Daoy (cell line): ENCODE measurements at places on chromosomes 3 and 15. TPM values are rescaled to one million over a fixed set of nuclear protein-coding genes. Genes with fewer than 3 reads are reported as not detected.

The RASL12 gene
- 1.5 and 1.6 TPM in 2 replicates for total RNA-seq

The STRA6 gene
- total RNA-seq = 28.3 and 30.8 TPM in 2 replicates

The TGM5 gene
- total RNA-seq = 0.51 TPM in 1 of 2 replicates, not detected in the other

The NTRK3 gene
- total RNA-seq = 0.39 and 0.80 TPM in 2 replicates

The NANOGP8 gene
- total RNA-seq = not detected in 2 replicates

The CELSR3 gene
- 1.9 and 2.4 TPM in 2 replicates for total RNA-seq

The DNASE1L3 gene
- not detected in 2 replicates for total RNA-seq

The AQR gene
- total RNA-seq = 21.5 and 23.1 TPM in 2 replicates

The SLC51A gene
- not detected in 2 replicates for total RNA-seq

The RARRES1 gene
- not detected in 2 replicates for total RNA-seq

The CYP8B1 gene
- not detected in 2 replicates for total RNA-seq

The AGBL1 gene
- not detected in 2 replicates for total RNA-seq

The KIF23 gene
- total RNA-seq = 107 and 148 TPM in 2 replicates

The WNT5A gene
- total RNA-seq = 108 and 109 TPM in 2 replicates

The PPIB gene
- total RNA-seq = 323 and 334 TPM in 2 replicates

The NOX5 gene
- total RNA-seq = not detected in 2 replicates

The ROBO2 gene
- total RNA-seq = not detected in 2 replicates
